ENCODE measurements at places on chromosomes 7 and 10.

DNA sequence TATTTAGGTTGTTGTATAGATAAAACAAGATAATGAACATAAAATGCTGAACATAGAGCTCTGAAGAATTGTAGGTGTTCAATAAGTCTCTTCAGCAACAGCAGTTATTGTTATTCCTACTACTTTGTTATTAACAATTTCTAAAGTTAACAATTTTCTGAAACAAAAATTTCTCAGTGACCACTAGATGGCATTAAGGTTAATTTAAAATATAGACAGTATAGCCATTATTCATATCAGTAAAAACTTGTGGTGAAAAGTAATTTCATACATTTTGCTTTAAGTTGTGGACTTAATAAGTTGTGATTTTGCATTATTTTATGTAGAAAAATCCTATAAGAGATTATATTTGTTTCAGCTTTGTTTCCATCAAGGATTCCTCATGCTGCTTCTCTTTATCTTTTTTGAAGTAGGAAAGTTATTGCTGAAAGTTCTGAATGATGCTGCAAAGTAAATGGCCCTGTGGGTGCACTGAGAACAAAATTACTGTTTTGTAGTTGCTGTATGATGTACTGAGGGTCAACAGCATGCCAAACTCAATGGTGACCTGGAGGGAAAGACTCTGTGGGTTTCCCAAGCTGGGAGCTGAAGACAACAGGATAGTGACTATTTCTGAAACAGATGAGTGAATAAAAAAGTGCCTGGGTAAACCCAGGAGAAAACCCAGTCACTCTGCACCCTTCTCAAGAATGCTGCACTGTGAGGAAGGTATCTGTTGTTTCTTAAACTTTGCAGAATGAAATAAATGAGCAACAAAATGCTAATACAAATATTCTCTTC is 253.6 kb downstream of the KIF20B start:
- no peak for DNase-seq

GRCh38 chr10:44154956-44155355 is 229.9 kb downstream of the CXCL12 start:
- no peak for DNase-seq

DNA sequence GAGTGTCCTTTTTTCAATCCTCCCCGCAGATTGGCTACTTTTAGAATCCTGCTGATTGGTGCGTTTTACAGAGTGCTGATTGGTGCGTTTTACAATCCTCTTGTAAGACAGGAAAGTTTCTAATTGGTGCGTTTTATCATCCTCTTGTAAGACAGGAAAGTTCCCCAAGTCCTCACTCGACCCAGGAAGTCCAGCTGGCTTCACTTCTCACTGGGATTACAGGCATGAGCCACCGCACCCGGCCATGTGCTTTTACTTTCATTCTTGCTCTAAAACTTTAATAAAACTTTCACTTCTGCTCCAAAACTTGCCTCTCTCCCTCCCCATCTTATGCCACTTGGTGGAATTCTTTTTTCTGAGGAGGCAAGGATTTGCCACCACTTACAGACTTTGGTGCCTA is 17.0 kb upstream of the WAPL start:
- DNase-seq: no peak

GRCh38 chr7:77245015-77245755 is 45.6 kb upstream of the FGL2 start:
- DNase-seq: no peak

DNA sequence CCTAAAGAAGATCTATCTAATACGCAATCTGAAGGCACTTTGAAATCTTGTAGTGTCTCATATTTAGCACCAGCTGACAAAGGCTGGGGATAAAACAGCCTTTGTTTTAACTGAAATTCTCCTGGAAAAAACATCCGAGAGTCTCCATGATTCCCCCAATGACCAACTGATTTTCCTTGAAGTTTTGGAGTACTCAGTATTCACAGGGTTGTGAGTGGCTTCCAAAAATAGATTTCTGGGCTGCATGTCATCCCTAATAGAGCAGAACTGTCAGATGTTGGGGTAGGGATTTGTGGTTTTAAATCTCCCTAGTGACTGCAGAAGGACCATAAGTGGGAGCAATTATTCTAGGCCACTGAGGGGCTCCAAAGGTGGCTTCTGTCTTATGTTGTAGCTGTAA is 206.4 kb downstream of the TAX1BP1 start:
- no peak for DNase-seq

DNA sequence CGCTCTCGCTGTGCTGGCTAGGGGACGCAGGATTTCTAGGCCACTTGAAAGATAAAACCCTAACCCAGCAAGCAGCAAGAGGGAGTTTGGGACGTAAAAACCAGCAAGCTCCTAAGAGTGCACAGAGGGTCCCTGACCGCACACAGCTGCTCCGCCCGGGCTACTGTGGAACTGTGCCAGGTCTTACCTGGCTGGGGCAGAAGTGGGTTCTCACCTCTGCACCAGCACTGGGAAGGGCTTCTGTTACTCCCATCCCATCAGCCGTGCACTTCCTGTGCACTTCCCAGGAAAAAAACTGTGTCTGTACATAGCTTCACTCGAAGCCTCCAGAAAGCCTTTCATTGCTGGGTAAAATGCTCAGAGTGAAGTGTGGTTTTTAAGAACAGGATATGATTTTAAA is 45.9 kb upstream of the PTF1A start:
- no peak for DNase-seq

- no peak for DNase-seq
Observed at GRCh38 chr10:86443936-86444335, 77.3 kb upstream of the GRID1 start.

DNA sequence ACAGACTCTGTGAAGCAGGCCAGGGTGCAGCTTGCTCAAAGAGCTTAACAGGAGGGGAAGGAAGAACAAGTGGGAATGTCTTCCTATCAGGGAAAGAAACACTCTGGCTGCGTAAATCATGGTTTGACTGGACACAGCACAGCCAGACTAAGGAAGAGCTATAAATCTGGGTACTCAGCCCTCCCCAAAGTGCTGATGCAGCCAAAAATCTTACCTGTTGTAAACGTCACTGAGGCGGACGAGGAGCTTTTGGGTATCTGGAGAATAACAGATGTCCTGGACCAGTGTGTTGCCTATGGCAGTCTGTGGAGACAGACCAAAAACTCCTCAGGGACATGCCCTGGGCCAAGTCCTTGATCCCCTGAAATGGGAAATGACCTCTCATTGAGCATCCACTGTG is 43.1 kb upstream of the HNRNPH3 start:
- DNase-seq: no peak

DNA sequence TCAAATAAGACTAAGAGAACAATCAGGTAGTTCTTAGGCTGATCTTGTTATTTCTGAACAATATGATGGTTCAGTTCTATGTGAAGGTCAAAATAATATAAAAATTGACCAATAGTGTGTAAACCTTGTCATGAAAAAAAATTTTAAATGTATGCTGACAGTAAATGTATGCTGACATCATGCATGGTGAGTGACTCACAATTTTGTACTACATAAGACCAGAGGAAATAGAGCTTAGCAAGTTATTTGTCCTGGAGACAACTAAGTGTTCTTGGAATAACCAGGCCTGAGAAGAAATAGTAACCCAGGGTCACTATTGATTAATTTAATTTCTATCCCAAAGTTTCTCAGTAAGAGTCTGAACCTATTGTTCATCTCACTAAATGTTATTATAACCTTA is 182.2 kb upstream of the PCDH15 start:
- no peak for DNase-seq

DNA sequence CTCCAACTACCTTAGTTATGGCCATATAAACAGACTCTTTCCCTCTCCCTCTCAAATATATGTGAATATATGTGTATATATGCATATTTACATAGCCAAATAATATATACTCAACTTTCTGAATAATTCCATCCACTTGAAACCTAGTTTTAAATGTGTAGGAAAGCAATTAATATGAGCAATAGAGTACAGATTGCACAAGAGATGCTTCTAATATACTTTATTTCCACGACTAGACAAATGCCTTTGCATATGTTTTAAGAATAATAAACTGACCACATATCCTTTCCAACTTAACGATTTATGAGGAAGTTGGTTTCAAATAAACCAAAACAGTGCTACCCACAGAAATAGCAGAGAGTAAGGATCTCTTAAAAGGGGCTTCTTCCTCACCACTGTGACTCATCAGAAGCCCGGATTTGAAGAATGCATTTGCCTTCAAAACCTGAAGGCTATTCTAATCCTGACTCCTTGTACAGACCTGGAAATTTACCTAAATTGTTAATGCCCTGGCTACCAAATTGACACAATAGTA is 266.3 kb downstream of the AHR start:
- DNase-seq: no peak

- DNase-seq: no peak
Observed at GRCh38 chr10:44458671-44459413, 73.9 kb upstream of the CXCL12 start.

- no peak for DNase-seq
Observed at GRCh38 chr10:101397140-101397539, 43.2 kb downstream of the BTRC start.

DNA sequence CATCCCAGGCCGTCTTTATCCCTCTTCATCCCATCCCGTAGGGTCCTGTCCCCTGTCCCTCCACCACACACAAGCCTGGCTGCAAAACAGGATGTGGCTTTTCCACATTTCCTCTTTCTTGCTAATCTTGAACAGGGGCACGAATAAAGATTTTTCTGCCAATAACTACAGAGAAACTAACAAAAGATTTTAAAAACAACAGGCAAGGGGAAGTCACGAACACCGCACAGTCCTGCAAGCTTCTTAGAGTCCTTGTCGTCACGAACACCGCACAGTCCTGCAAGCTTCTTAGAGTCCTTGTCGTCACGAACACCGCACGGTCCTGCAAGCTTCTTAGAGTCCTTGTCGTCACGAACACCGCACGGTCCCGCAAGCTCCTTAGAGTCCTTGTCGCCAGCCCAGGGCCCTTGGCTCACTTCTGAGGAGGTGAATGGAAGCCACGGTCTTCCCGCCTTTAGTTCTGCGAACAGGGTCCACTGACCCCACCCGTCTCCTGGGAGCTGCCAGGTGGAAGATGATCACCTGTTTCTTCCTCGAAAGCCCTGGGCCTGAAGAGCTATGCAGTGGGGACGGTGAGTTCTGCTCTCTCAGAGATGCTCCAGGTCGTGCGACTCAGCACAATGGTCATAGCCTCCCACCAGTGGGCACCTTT is 10.3 kb upstream of the INSIG1 start:
- no peak for DNase-seq

DNA sequence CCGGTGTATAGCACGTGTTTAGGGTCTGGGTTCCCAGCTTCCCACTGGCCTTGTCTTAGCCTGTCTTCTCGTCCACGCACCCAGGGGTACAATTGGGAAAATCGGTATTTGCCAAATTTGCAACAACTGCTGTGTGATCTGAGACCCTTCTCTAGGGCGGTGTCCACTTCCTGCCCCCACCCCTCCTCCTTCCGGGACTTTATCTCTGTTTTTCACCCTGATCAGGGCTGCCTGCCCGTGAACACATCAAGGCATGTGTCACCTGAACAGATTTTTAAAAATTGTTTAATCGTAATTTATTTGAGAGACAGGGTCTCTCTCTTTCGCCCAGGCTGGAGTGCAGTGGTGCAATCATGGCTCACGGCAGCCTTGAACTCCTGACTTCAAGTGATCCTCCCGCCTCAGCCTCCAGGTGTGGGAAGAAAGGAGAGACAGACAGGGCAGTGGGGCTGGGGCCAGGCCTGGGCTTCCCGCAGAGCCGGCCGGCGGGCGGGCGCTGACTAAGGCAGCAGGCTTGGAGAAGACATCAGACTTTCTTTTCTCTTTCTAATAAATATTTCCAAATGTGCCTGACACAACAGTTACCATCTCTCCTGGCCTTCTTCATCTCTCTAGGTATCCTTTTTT is 27.5 kb downstream of the ELFN1 start:
- no peak for DNase-seq

DNA sequence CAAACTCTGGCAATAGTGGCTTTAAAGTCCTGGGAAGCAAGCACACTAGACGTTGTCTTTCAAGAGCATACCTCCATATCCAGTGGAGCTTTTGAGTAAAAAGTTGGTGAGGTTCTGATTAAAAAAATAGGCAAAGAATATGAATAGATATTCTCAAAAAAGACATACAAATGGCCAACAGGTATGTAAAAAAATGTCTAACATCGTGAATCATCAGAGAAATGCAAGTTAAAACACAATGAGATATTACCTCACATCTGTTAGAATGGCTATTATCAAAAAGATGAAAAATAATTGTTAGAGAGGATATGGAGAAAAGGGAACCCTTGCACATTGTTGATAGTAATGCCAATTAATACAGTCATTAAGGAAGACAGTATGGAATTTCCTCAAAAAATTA is 407.1 kb downstream of the MDFIC start:
- no peak for DNase-seq

- no peak for DNase-seq
Observed at GRCh38 chr7:30144657-30145306, 10.0 kb downstream of the MTURN start.

GRCh38 chr7:98661607-98662006 is 44.5 kb downstream of the NPTX2 start:
- no peak for DNase-seq

GRCh38 chr7:88431882-88432281 is 125.2 kb upstream of the STEAP4 start:
- DNase-seq: no peak

DNA sequence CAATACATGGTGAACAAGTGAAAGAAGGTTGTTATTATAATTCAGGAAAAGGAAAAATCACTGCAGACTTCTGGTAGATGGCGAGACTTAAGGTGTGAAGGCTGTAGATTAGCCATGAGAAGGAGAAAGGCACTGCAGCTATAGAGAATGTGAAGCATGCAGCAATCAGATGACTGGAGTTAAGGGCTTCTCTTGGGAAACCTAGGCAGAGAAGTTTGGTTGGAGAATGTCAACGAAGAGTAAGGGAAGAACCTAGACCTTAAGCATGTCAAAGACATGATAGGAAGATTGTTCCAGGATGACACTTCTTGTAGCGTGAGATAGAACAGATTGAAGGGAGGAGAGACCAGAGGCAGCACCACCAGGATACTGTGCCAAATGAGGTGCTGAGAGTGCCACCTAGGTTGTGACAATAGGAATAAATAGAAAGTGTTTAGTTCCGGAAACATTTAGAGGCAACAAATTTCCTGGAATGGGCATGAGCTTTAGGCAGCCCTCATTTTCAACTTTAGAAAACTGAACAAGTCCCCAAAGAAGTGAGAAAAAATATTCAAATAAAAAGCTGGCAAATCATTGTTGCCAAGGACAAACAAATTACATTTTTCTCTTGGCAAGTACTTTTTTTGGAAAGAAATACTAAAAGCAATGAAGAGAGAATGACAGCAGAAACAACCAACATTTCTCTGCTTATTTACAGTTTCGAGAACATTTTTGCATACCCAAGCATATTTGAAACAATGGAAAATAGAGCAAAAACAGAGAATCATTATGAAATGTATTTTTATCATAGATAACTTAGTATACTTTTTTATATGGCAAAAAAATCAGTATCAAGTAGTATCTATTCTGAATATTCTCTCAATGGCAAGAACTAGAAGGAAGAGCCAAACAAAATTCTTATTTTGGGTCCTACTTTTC is 4.9 kb downstream of the LRRC17 start:
- no peak for DNase-seq

GRCh38 chr10:86113501-86113900 is 253.1 kb downstream of the GRID1 start:
- DNase-seq: no peak

Measured in stimulated activated CD4-positive, alpha-beta T cell treated with anti-CD3 and anti-CD28 coated beads, Interleukin-2, amount 100 ng/mL, for 24 hours (primary cell).